Activated naive CD8-positive, alpha-beta T cell treated with anti-CD3 and anti-CD28 coated beads, Interleukin-2, amount 10 ng/mL, durations not matched to agents 7 days and 5 days (primary cell): ENCODE measurements at places on chromosomes 3 and 15. TPM values are rescaled to one million over a fixed set of nuclear protein-coding genes. Genes with fewer than 3 reads are reported as not detected.

Gene SYNPR
- total RNA-seq: not detected

DNA sequence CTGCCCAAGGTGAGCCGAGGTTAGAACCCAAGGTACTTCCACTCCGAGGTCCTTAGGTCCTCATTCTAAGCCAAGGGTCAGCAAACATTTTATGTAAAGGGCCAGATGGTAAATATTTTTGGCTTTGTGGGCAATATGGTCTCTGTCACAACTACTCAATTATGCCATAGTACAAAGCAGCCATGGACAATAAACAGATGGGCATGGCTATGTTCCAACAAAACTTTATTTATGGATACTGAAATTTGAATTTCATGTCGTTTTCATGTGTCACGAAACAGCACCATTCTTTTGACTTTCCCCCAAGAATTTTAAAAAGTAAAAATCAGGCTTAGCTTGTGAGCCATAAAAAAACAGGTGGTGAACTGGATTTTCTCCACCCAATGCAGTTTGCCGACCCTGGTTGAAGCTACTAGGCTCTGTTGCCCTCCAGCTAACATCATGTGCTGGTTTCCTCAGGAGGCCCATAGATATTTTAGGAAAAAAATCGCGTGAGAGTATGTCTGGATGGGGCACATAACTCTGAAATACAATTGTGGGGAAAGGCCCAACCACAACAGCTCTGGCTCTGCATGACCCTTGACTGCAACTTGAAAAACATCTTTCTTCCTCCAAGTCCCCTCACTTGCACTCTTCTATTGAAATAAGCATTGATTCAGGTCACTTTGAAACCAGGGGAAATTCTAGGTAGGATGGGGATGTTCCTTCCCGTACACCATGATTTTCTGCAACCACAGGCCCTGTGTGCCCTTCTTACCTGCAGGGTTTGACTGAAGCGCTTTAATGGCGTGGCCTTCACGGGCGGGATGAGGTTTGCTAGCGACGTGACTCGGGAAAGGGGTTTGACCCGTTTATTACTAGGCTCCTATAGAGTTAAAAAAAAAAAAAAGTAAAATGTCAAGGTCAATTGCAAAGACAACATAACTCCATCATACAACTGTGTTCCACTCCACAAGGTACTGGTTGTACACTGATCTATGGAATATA is 28.5 kb downstream of the ARHGEF3 start:
- DNase-seq: no peak

DNA sequence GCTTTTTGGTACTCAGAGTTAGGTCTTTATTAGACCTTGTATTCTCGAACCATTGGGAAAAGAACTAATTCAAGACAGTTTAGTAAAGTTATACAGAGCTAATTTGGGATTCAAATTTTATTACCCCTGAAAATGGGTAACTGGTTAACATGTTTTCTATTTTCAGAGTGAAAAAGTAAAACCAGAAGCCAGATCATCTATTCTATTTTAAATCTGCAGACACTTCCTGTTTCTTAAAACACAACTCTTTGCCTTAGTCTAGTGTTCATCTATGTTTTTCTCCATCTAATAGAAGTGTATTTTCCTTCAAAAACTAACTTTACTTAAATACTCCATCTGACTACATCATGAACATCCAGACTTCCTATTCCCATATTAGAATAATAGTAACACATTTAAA is 113.4 kb downstream of the CCNL1 start:
- DNase-seq: no peak

DNA sequence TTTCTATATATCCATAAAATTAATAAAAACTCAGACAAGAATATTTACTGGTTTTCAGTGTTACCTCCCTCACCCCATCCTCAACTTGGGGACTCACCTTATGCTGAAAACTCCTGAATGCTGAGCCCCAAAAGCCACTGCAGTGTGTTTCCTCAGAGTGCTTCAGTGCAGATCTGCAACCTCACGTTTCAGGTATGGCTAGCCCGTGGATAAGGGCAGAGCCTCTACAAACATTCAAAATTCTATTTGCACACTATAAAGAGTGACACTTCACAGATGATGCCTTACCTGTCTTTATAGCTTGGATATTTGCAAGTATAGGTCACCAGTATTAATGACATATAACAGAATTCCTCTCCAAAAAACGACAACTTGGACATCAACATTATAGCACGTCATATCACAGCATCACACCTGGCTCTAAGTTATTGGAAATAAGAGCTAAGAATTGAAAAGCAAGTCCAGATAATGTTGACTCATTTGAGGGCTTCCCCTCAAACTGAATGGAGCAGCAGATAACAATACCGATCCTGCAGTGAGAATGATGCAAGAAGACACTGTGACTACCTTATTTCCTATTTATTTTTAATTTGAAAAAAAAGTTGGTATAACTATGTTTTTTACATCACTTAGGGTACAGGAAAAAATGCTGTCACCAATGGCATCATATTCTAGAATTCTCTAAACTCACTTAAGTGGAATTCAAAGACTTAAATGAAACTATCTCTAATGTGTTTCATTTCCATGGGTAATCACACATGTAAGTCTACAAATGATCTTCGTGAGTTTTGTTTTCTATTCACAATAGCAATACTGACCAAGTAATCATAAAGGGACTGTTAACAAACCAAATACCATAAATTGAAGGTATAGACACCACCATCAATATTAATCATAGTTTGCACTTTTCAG is 40.7 kb upstream of the RSL24D1 start:
- no peak for DNase-seq

DNA sequence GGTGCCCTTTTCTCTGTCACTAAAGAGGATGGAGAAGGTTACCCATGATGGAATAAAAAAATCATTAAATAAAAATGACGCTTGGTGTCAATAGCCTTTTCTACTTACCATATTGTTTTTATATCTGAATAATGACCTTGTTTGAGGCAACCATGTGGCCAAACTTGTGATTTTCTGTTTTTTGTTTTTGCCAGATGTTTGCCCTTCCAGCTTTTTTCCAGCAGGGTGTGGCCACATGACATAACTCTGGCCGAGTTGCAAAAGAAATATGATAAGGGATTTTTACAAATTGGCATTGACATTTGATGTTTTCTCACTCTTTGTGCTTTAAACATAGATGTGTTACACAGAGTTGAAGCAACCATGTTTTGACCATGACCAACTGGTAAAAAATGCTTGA is 39.7 kb upstream of the EPHA3 start:
- DNase-seq: no peak

Gene CNTN3
- not detected for total RNA-seq

- no peak for DNase-seq
Observed at GRCh38 chr3:78889348-78889747, 878.5 kb downstream of the ROBO1 start.

DNA sequence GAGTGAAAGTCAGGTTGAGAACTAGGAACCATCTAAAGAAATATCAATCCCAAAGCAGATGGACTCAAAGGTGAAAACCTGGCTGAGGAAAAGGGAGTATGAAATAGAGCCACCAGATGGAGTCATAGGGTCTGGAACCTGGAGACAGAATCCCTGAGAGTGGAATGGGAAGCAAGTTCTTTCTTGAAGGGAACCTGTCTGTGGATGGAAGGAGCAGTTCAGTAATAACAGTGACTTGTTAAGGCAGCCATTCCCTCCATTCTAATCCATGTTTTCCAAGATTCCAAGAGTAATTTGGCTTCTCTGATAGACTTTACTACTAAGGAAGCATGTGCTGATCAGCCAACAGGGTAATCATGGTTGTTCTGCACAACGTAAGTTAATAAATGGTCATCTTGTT is 22.5 kb upstream of the AQP9 start:
- DNase-seq: no peak

DNA sequence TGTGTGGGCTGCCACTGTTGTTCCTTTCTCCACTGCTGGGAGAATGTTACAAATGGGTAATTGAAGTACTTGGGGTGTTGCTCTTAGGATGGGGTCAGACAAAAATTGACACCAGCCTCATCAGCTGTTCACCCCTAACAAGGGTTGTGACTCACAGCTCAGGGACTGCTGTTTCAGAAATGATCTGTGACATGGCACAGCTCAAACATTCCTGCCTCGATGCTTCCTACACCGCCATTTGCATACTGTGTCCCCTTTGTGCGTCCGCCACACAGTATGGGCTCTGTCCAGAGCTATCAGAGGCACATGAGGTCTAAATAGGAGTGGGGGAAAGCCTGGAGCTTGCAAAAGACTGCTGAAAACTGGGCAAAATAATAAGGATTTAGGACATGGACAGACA is 43.9 kb downstream of the CCNL1 start:
- no peak for DNase-seq

Gene VGLL3
- total RNA-seq: not detected

Gene CNTN6
- not detected for total RNA-seq

- no peak for DNase-seq
Observed at GRCh38 chr15:78200276-78200930, 34.0 kb downstream of the ACSBG1 start.

- DNase-seq: no peak
Observed at GRCh38 chr3:25533399-25533798, 105.3 kb downstream of the RARB start.

Gene HAUS2
- total RNA-seq: 28.7 TPM

- no peak for DNase-seq
Observed at GRCh38 chr3:51353691-51354090, 31.4 kb upstream of the MANF start.

DNA sequence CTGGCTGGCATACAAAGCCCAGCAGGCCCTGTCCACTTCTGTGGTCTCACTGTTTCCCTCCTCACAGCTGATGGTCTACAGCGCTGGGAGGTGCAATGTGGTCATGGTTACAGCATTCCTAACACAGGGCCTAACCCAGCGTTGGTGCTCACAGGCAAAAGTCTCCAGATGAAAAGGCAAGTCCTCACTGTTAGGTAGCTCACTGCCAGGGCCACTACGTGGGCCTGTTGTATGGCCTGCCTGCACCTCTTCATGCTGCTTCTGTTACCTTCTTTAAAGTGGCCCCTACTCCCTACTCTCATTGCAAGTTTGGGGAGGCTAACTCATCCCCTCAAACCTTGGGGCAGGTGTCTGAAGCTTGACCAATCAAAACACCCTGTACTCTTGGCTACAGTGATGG is 31.3 kb downstream of the CCDC13 start:
- no peak for DNase-seq

DNA sequence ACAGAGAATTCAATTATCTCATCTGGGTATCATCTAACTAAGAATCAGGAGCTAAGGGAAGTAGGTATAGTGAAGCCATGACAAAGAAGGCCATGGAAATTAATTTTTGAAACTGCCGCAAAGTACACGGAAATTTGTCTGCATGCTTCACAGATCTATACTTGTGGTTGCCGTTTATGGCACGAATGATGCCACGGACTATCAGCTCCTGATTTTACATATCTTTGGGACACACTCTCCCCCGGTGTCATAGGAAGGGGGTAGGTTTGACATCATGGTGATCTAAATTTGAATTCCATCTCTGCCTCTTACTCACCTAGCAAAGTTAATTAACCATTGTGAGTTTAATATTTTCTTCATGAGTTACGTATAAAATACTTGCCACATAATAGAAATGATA is 14.0 kb downstream of the ARPP21 start:
- no peak for DNase-seq

Gene MESP1
- 1.8 TPM for total RNA-seq

Gene GOLGA8R
- total RNA-seq: 35.4 TPM

Gene THPO
- total RNA-seq: not detected

DNA sequence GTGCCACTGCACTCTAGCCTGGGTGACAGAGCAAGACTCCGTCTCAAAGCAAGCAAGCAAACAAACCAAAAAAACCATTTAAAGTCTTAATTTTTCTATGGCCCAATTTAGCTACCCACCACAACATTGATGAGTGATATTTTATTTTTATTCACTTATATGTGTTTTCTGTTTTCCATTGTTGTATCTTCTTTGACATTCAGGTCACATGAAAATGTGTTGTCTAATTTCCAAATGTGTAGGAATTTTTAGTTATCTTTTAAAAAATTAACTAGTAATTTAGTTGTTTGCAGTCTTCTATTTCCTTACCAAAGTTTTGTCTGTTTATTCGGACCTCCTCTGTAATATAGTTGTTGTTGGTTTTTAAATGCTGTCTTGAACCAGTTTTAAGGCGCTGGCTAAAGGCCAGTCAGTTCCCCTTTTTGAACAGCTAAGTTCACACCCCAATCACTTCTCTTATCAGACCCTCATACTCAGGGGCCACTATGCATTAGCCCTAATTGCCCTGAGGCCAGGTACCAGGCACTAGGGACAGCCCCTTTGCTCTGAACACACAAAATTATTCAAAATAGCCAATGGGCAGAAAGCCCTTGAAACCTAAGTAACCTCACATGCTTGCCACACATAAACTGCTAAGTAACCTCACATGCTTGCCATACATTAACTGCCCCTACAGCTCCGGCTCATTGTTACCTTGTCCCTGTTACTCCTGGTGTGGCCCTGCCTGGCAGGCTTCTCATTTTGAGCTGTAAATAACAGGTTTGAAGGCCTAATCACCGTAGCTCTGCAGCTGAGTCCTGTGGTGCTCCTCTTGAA is 4.3 kb upstream of the CCR4 start:
- DNase-seq: no peak

DNA sequence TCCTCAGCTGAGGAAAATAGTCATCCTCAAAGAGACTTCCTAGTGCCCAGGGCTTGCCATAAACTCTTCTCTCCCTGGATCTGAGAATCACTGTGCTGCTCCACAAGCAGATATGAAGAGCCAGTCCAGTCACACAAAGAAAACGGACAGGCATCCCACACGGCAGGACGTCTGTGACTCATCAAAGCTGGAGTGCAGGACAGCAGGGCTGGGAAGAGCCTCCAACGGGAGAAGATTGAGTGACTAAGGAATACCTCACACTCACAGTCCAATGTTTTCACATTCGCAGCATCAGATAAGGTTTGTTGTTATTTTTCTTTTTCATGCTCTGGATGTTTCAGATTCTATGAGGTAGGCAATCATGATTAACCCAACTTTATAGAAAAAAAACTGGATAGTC is 57.8 kb downstream of the NEK10 start:
- no peak for DNase-seq

GRCh38 chr15:78065973-78066946 is 11.3 kb downstream of the TBC1D2B start:
- no peak for DNase-seq

- no peak for DNase-seq
Observed at GRCh38 chr15:66302489-66303278, 9.3 kb downstream of the DIS3L start.

GRCh38 chr15:74320352-74321247 is 46.8 kb downstream of the CYP11A1 start:
- peak; percentile 65 for DNase-seq

GRCh38 chr15:69357773-69358771 is 56.1 kb upstream of the KIF23 start:
- DNase-seq: no peak

DNA sequence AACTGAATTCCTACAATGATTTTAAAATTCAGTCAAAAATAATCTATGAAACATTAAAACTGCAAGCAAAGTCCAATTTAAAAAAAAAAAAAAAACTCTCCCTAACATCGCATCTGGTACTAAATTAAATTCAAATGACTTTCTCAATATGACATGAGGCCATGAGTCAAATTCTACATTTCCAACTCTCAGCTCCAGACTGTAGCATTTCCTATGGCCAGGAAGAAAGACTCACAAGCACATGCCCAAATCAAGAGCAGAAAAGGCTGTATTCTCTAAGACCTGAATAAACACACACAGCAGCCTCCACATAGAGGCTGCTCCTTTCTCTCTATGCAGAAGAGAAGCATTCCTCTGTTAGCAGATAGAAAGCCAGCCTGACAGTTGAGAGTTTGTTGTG is 729.2 kb downstream of the ROBO1 start:
- DNase-seq: no peak

Gene GXYLT2
- total RNA-seq: not detected

- DNase-seq: no peak
Observed at GRCh38 chr15:87792250-87793040, 464.1 kb downstream of the NTRK3 start.

- no peak for DNase-seq
Observed at GRCh38 chr3:195595785-195596531, 12.2 kb upstream of the APOD start.
